ENCODE measurements at places on chromosomes 11 and 22.
A peak's percentile ranks its signal among the peaks of the same experiment; 100 is the strongest.

GRCh38 chr11:47607380-47607779 lies 13.2 kb upstream of the C1QTNF4 start:
- DNase-seq = peak; percentile 68

GRCh38 chr11:103544874-103545273 lies 435.6 kb downstream of the DYNC2H1 start:
- DNase-seq = no peak

DNA sequence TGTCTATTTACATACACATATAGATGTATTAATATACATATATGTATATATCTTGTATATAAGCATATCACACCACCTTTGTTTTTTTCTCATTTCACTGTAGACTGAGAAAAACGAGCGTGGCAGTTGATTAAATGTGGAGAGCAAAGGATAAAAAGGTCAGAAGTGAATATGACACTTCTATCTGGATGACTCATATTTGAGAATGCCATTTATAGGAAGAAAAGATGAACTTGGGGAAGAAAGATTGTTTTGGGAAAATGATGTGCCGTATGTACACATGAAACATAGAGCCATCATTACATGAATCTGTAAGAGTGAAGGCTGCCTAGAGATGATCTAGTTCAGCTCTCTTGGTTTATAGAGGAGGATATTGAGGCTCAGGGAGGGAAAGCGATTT lies 28.7 kb downstream of the AMOTL1 start:
- DNase-seq = no peak

DNA sequence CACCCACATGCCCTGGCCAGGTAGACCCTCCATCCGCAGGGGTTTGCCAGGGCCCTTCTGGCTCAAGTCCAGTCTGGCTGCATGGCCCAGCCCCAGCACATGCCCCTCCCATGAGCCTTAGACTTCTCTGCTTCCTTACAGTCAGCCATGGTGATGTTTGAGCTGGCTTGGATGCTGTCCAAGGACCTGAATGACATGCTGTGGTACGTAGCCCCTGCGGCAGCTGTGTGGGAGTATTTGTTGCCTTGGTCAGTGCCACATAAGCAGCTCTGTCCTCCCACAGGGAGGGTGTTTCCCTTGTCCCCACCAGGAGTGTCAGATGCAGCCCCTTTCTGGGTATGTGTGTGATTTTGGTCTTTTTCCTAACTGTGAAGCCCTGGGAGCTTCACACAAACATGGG lies 17.5 kb downstream of the CDC45 start:
- no peak for DNase-seq

GRCh38 chr11:77071671-77072605 lies 5.2 kb downstream of the CAPN5 start:
- no peak for DNase-seq

DNA sequence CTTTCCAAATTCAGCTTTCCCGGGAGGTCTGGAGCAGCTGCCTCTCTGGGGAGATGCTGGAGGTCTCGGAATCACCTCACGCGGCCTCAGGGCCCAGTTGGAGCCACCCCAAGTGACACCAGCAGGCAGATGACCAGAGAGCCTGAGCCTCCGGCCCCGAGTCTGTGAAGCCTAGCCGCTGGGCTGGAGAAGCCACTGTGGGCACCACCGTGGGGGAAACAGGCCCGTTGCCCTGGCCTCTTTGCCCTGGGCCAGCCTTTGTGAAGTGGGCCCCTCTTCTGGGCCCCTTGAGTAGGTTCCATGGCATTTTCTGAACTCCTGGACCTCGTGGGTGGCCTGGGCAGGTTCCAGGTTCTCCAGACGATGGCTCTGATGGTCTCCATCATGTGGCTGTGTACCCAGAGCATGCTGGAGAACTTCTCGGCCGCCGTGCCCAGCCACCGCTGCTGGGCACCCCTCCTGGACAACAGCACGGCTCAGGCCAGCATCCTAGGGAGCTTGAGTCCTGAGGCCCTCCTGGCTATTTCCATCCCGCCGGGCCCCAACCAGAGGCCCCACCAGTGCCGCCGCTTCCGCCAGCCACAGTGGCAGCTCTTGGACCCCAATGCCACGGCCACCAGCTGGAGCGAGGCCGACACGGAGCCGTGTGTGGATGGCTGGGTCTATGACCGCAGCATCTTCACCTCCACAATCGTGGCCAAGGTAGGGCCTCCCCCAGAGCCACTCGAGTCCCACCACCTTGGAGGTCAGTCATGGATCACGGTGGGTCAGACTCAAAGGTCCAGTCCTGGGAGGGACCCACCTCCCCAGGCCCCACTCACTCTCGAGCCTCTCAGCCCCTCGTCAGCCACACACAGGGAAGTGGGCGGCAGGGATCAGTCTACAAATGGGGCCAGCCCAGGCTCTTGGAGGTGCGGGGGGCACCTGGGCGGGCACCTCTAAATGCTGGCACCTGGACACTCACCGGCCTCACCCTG lies 525 bp downstream of the SLC22A12 start:
- DNase-seq = no peak

- no peak for DNase-seq
These were observed 841 bp downstream of the B3GNT6 start for GRCh38 chr11:77035039-77035438.

DNA sequence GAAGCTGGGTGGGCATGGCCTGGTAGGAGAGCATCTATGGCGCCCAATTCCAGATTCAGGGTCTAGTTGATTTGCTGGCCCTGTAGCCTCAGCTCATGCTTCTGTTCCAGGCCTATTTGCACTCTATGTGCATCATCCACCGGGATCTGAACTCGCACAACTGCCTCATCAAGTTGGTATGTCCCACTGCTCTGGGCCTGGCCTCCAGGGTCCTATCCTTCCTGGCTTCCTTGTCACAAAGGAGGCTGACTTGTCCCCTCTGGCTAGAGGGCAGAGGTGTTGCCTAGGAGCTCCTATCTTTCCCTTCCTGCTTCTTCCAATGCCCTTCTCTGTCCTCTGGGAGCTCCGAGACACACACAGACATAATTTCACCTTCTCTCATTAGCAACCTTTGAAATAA lies 21.3 kb downstream of the PIK3IP1 start:
- DNase-seq = no peak
